ENCODE measurements at places on chromosomes 13 and 19.

DNA sequence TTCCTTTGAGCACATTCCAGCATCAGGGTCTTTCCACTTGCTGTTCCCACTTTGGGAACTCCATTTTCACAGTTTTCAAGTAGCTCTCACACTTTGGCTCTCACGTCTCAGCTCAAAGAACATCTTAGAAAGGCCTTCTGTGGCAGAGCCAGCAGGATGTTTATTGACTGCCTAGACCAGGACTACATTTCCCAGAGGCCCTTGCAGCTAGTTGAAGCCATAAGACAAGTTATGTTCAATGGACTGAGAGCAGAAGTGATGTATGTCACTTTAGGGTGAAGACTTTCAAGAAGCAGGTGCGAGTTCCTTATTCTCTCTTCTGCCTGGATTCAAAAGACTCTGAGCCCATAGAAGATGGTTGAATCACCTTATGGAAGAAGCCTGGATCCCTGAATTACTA, 4.3 kb upstream of the HAUS5 start:
- no peak for DNase-seq

- DNase-seq = no peak
Measured at GRCh38 chr19:55278391-55279135, 1.3 kb downstream of the HSPBP1 start.

DNA sequence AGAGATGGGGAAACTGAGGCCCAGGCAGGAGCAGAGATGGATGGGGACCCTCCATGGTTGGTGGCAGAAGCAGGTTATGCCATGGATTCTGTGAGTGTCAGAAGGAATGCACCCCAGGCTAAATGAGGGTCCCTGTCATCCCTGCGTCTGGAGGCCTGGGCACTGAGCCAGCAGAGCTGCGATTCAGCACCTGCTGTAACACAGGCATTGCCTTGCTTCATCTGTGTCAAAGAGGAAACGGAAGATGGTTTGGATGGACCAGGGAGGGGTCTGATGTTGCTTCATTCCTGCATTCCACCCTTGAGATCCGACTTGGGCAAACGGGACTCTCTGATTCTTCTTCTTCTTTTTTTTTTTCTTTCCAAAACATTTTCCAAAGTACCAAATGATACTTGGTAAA, 1.2 kb downstream of the C5AR1 start:
- DNase-seq = no peak

GRCh38 chr13:48749144-48749543, 95.4 kb downstream of the CYSLTR2 start:
- no peak for DNase-seq
